CD4-positive, alpha-beta T cell treated with Interleukin-17A for 1 hour (primary cell): ENCODE measurements at places on chromosomes 5 and 9.
A peak's percentile ranks its signal among the peaks of the same experiment; 100 is the strongest.

GRCh38 chr9:136615631-136616306, 46.9 kb upstream of the EGFL7 start:
- no peak for DNase-seq

- DNase-seq: no peak
These were observed 50.0 kb upstream of the COL5A1 start for GRCh38 chr9:134591573-134591981.

- no peak for DNase-seq
These were observed 148.2 kb upstream of the LRRTM2 start for GRCh38 chr5:139023286-139023685.

- DNase-seq: peak; percentile 19
These were observed 174.9 kb upstream of the DMAC1 start for GRCh38 chr9:7974335-7974960.

DNA sequence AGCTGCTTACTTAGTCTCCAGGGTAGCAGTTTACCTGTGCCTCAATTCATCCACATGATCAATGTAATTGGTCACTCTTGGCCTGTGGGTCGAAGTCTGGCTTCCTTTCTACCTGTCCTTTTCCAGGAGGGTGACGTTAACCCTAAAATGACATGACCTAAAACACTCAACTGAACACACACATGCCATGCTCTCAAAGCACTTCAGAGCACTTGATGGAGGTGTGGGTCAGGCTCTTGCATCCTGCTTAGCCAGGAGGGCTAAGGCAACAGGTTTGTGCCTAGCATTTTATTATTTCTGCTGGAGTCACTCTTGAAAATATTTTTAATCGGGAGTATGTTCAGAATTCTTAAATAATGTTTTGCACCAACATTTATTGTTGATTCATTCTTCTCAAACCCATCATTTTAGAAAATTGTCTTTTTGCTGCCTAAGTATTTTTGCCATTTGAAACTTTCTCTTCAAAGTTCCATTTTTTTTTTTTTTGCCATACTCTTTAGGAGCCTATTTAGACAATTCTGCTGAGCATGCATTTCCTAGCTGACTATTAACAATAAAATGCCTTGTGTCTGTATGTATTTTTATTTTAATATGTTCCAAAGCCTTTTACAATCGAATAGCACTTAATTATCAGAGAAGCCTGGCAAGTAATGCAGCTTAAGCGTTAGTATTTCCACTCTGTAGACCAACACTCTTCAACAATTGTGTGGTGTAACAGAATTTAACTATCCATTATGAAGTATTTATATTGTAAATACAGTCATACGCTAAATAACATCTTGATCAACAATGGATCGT, 59.1 kb downstream of the ATP10B start:
- no peak for DNase-seq

DNA sequence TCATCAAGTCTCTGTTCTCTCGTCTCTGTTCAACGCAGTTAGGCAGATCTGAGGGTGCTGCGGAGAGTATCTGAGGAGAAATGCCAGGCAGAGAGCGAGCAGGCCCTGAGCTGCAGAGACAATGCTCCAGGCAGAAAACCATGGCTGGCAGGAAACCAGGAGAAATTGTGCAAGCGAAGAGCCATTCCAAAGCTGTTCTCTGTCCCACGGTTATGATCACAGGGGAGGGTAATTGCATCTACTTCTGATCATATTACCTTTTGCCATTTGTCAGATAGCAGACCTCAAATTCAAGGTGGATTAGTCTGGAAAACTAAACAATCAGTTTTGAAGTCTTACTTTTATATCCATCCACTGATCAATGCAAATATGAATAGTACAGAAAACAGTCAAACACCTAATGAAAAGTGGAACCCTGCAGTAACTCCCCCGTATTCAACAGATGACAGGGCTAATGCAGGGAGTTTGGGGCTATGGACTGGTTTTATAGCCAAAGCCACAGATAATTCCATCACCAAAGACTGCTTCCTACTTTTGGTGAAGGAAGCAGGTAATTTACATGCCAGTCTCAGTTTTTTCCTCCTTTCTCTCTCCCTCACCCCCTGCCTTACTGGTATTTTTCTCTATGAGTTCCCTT, 228.0 kb downstream of the DCP2 start:
- no peak for DNase-seq

DNA sequence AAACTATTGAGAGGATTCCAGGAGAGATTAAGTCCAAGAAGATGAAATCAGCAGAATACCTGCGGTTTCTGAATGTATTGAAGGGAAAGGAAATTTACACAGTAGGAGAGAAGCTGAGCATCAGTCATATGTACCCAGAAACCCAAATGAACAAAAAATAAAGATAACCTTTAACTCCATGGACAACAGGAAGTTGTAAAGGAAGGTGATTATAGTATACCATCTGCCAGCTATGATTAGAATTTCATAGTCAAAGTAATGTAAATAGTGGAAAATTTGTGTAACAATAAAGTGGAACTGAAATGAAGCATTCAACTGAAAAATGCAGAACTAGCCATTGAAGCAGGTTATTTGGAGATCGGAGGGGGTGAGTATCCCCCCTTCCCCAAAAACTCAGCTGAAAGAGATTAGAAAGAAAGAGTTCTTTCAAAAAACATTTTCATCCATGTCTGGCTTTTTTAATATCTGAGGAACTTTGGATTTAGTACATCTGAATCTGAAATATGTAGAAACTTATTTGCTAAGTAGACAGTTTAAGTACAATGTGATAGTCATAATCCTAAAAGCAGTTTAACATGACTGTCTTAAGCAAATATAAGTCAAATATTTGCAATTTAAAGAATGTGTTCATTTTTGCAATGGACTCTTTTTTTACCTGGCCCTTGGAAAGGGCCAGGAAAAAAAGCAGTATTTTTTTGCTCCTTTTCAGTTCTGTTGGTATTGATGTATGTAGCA, 58.4 kb downstream of the APC start:
- no peak for DNase-seq

- no peak for DNase-seq
These were observed 103.5 kb downstream of the ACER2 start for GRCh38 chr9:19512103-19512832.

GRCh38 chr9:119009249-119009648, 360.0 kb downstream of the BRINP1 start:
- DNase-seq: no peak

DNA sequence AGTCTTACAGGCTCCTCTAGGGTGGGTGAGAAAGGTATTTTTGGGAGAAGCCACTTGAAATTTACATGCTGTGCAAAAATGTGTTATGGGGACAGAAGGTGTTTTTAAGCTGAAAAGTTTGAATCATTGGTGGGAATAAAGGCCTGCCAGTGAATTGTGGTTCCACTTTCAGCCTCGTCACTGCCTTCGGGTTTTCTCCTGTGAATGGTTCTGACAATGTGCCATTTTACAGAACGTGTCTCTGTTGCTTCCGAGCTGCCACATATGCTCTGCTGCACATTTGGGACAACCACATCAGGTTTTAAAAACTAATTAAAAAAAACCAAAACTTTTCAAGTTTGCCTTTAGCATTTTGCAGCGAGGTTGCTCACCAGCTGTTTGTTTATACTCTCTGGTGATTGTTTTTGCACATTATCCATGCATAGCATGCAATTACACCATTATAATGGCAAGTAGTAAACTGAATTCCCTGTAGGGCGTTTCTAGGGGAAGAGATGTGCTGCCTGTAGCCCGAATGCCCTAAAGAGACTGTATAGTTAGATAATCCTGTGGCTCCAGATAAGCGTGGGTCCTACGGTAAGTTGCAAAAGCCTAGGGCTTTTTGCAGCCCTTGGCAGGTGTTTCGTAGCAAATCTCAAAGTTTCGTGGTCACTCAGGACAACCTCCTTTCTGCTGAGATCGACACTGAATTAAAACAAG, 40.1 kb upstream of the SUB1 start:
- DNase-seq: no peak

GRCh38 chr9:87640385-87640795, 85.5 kb upstream of the CTSL start:
- DNase-seq: no peak

GRCh38 chr5:91283326-91283725, 99.8 kb downstream of the ARRDC3 start:
- no peak for DNase-seq

DNA sequence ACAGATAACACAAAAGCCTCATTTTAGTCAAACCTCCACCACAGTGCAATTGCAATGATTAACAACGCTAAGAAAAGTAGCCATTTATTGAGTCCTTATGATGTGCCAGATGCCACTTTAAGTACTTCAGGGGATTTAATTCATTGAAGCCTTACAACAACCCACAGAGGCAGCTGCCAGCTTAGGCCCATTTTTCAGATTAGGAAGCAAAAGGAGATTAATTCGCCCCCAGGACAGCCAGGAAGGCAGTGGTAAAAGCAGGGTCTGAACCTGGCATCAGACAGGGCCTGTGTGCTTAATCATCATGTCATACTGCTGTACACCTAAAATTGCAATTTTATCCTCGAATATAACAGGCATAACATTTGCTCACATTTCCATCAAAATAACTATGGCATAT, 23.9 kb downstream of the MED27 start:
- no peak for DNase-seq

- no peak for DNase-seq
These were observed 130.8 kb downstream of the C9orf152 start for GRCh38 chr9:110076894-110077725.

DNA sequence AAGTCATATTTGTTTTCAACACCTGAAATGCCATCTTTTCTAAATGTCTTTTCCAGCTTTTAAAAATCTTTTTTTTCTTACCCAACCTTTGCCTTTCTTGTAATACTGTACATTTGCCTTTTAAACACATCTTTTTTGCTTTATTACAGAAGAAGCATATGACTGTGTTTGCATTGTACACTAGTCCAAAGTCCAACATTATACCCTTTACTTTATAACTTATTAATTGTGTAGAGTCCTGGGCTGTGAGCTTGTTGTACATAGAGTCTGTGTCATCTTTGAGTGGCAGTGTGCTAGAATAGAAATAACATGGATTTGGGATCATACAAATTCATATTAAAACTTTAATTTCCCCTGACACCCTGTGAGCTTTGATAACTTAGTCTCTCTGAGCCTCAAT, 23.7 kb downstream of the CWC27 start:
- DNase-seq: no peak

DNA sequence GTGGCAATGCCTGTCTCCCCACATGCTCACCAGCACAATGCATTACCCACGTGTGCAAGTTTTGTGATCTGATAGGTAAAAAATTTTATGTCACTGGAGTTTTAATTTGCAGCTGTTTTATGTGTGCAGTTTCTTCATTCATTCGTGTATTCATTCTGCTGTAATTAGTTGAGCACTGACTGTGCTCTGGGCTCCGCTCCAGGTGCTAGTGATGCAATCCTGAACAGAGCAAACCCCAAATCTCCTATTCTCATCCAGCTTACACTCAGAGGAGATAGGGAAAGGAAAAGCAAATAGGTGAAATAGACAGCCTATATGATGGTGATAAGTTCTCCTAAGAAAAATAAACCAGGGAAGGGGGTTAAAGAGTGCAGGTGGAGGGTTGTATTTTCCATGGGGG, 148.4 kb downstream of the TENT4A start:
- DNase-seq: no peak

GRCh38 chr9:4750023-4750673, 9.1 kb upstream of the AK3 start:
- DNase-seq: peak; percentile 60

- DNase-seq: no peak
These were observed 32.0 kb downstream of the SLC6A3 start for GRCh38 chr5:1413211-1413610.

DNA sequence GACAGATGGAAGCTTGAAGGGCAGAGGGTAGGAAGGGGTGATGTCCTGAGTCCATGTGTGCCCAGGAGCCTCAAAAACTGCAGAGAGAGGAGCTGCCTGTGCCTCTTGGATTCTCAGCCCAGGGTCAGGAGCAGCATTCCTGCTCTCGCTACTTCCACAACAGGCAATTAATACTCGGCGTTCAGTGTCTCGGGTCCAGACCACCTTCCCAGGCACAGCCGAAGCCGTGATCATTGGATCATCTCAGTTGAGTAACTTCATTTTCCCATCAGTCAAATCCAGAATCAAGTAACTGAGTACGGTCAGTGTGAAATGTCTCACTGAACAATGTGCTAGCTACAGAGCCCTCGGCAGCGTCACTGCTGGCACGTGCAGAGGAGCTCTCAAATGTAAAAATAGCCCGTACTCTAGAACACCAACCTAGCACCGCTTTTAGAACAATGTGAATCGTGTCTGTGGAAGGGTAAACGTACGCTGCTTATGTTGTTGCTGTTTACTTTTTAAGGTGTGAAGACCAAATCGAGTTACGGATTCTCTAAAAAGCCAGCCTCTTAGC, 63.5 kb upstream of the IRX4 start:
- DNase-seq: no peak

GRCh38 chr9:77533671-77534070, 114.5 kb downstream of the GNA14 start:
- DNase-seq: no peak

- DNase-seq: no peak
These were observed 44.2 kb downstream of the SLC38A9 start for GRCh38 chr5:55667938-55668337.

GRCh38 chr9:74887981-74888370, 255 bp upstream of the TRPM6 start:
- DNase-seq: no peak

DNA sequence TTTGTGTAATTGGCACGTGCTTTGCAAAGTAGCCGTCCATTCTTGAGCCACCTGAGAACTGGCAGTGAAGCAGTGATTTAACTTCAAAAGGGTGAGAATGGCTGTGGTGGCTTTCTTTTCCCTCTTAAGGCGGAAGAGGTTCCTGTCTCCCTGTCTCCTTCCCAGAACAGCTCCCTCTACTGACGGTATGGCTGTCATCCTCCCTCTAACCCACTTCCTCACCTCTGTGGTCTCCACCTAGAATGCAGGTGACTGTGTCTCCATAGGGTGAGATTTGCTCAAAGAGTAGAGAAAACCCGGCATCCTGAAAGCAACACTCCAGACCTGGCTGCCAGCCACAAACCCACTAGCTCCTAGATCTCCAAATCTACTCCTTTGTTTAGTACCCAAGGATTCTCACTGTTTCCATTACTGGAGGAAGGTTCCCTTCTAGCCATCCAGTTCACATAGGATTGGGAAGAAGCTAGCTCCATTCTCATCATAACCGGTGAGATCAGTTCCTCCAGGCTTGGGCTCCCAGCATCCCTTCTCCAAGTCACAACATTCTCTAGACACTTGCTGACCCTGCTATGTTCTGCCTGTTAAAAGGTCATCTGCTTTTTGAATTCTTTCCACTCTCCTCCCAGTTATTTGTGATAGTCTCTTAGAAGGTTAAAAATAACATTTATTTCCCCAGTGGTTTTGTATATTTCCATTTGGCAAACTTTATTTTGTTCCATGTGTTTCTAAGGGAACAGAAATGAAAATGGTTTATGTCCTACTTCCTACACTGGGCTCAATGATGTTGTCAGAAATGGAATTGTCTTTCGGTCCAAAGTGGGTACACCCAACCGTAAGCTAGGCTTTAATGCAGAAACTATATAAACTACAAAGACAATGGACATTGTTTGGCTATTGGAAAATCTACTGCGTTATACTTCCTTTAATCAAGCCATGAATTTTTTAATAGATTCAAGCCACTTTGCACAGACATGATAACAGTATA, 269.4 kb downstream of the CWC27 start:
- peak; percentile 51 for DNase-seq

- no peak for DNase-seq
These were observed 8.5 kb downstream of the KLF4 start for GRCh38 chr9:107481035-107481434.
